ENCODE measurements at places on chromosomes 1 and 21.

- no peak for DNase-seq
Observed at GRCh38 chr1:27153549-27153886, 1.4 kb downstream of the SLC9A1 start.

- peak; percentile 43 for DNase-seq
Observed at GRCh38 chr1:8211883-8212579, 105.9 kb upstream of the SLC45A1 start.

GRCh38 chr1:7178741-7179140 is 393.5 kb downstream of the CAMTA1 start:
- DNase-seq: no peak

DNA sequence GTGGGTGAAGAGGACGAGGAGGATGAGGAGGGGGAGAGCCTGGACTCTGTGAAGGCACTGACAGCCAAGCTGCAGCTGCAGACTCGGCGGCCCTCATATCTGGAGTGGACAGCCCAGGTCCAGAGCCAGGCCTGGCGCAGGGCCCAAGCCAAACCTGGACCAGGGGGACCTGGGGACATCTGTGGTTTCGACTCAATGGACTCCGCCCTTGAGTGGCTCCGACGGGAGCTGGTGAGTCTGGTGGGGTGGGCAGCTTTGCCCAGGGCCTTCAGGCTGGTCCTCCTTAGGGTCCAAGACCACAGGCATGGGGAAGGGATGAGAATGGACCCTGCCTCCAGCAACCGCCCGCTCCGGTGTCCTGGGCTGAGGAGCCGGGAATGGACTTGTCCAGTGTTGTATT is 430 bp downstream of the FAM167B start:
- no peak for DNase-seq

- DNase-seq: no peak
Observed at GRCh38 chr1:173479649-173480048, 2.5 kb downstream of the PRDX6 start.
